Amniotic epithelial cell (primary cell): ENCODE measurements at places on chromosomes 3 and 15.

GRCh38 chr3:64668582-64669510, 19.0 kb downstream of the ADAMTS9 start:
- peak; percentile 48 for DNase-seq

GRCh38 chr3:196192524-196193051, 18.6 kb downstream of the ZDHHC19 start:
- DNase-seq, result no peak

- peak; percentile 42 for DNase-seq
Observed at GRCh38 chr3:161413127-161413854, 42.0 kb upstream of the SPTSSB start.

DNA sequence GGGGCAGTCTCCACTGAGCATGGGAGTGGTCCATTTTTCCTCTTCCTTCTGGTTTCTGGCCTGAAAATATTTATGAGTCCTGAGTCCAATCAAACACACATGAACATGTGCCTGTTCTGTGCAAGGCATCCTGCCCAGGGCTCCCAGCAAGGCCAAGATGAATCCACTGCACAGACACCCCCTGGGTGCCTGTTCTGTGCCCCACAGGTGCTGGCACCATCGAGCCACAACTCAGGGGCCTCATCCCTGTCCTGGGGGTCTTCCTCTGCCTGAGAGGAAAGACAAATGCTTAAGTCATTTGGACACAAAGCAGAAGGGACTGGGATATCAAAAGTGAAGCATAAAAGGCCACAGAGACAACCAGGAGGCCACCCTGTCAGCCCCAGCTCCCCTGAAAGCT, 87.4 kb upstream of the IQSEC1 start:
- no peak for DNase-seq

GRCh38 chr3:82224661-82225060, 463.2 kb upstream of the GBE1 start:
- DNase-seq, result no peak

DNA sequence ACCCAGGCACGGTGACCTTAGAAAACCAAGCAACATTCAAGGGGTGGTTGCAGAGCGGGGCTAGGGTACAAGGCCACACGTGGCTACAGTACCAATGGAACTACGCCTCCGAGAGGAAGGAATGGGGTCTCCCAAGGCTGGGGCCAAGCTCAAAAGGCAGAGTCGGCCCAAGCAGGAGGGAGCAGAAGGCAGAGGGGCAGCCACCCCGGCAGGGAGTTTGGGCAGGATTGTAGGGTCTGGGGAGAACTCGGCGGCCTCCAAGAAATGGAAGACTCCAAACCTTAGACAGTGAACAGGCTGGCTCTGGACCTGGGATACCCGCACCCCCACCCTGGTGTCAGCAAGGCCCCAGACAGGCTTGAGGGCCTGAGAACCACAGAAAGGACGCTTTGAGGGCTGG, 28.7 kb downstream of the ATRIP start:
- no peak for DNase-seq

- DNase-seq, result peak; percentile 57
Observed at GRCh38 chr15:90037511-90037860, 36.4 kb downstream of the ZNF710 start.

GRCh38 chr3:100954199-100954935, 38.9 kb downstream of the ABI3BP start:
- no peak for DNase-seq

GRCh38 chr15:50112488-50113186, 6.4 kb downstream of the ATP8B4 start:
- DNase-seq, result no peak

DNA sequence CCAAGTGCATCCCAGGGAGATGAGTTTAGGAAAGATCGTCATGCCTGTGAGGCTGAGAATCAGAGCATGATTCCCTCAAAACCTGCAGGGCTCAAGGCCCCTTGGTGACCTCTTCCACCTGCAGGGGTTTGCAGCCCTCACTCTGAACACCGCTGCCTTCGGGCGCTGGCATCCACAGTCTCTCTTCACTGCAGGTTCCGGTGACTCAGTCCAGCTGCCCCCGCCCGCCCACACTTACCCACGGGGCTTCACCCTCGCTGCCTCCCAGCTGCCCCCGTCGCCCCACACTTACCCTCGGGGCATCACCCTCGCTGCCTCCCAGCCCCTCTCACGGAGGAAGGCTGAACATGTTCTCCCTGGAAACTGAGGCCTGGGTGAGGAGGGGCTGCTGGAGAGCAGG, 277.1 kb downstream of the XXYLT1 start:
- no peak for DNase-seq

DNA sequence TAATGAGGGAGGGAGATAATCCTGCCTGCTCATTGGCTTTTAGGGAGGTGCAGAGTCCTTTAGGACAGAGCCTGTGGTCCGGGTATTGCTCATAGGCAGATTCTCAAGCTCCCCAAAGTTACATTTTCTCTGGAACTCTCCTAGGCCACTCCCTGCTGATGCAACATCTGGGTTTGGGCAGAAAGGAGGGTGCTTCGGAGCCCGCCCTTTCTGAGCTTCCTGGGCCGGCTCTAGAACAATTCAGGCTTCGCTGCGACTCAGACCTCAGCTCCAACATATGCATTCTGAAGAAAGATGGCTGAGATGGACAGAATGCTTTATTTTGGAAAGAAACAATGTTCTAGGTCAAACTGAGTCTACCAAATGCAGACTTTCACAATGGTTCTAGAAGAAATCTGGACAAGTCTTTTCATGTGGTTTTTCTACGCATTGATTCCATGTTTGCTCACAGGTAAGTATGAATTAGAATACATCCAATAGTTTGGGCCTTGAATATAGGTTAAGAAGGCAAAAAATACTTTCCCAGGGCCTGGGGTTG, at the start of gene IL20RB:
Gene IL20RB (plus strand): TSS at position 233 of the 538 bp plus-strand sequence. CDS start 131 bp downstream, at position 364.
- peak; percentile 51 for DNase-seq

- no peak for DNase-seq
Observed at GRCh38 chr3:2262204-2262603, 163.5 kb downstream of the CNTN4 start.

DNA sequence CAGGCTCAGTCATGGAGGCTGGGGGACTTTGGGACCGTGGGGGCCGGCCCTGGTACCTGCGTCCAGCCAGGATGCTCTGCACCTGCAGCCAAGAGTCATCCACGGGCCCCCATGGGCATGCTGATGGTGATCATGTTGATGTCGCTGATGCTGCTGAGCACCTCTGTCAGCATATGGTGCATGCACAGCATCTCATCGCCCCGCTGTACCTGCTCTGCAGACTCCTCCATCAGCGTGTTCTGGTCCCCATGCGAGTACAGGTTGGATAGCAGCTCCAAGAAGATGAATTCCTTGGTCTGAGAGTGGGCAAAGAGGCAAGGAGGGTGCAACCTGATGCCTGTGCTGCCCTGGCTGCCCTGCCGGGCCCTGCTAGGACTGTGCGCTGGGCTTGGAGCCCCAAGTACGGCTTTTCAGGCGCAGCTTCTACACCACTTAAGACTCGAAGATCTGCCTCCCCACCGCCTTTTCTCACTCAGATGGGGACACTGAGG, 7.2 kb downstream of the RPS17 start:
- DNase-seq, result no peak

- DNase-seq, result peak; percentile 61
Observed at GRCh38 chr3:89353465-89353864, 246.0 kb downstream of the EPHA3 start.

- no peak for DNase-seq
Observed at GRCh38 chr3:106629215-106629832, 747.9 kb upstream of the CCDC54 start.

GRCh38 chr3:132255041-132255745, 62.0 kb upstream of the ACP3 start:
- peak; percentile 84 for DNase-seq

GRCh38 chr15:84810073-84810840, 6.9 kb upstream of the ALPK3 start:
- DNase-seq, result no peak

DNA sequence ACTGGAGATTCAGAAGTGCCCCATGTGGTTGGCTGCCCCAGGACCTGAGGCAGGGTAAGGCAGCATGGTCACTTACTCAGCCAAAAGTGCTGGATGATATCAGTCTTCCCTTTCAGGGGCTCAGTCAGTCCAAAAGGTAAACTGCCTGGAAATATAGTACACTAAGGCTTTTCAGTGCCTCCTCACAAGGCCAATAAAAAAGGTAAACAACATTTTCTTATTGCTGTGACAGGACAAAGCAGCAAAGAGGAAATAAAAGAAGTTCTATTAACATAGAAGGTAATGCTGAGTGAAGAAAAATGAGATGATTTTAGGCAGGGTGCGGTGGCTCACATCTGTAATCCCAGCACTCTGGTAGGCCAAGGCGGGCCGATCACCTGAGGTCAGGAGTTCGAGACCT, 66.5 kb upstream of the CDAN1 start:
- DNase-seq, result no peak

DNA sequence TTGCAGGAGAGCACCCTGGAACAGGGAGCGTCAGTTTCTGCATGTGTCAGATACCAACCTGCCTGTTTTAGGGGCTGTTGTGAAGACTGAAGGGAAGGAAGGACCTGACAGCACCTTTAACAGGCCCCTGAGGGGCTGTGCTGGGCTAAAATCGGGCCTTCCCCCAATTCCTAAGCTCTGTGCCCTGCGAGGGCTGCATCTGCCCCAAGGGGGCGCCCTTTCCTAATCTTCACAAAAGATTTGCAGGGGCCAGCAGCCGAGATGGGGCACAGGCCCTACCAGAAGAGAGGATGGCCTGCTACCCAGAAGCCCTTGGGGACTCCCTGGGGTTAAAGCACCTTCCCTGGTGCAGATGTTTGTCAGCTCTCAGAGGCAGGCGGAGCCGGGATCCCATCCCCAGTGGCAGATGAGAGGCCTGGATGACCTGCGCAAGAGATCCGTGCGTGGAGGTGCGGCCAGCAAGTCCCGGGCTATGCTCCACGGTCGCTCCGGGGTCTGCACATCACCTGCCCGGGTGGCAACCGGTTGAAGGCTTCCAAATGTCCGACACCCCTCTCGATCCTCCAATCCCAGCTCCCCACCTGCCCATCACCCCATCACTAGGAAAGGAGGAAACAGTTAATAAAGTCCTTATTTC, 53.6 kb downstream of the RHCG start:
- peak; percentile 24 for DNase-seq

GRCh38 chr15:90836296-90836871, 32.0 kb upstream of the FURIN start:
- peak; percentile 93 for DNase-seq

- DNase-seq, result no peak
Observed at GRCh38 chr3:112003321-112004080, 4.8 kb downstream of the TAGLN3 start.

- no peak for DNase-seq
Observed at GRCh38 chr3:72334681-72335457, 513.4 kb downstream of the SHQ1 start.

DNA sequence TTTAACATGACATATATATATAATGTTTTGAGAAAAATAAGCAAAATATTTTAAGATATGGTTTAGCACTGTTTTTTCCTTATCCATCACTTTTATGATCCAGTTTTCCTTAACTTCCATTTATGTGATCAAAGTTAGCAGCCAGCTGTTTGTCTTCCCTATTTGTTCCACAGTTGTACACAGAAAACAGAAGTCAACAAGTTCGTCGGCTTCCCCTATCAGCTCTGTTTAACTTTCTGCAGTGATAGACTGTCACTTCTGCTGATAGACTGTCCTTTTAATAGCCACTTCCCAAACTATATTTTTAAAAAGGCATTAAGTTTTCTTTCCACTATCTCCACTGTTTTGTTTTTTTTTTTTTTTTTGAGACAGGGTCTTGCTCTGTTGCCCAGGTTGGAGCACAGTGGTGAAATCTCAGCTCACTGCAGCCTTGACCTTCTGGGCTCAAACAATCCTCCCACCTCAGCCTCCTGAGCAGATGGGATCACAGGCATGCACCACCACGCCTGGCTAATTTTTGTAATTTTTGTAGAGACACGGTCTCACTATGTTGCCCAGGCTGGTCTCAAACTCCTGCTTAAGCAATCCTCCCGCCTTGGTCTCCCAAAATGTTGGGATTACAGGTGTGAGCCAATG, 7.2 kb downstream of the FSD2 start:
- DNase-seq, result no peak

GRCh38 chr15:38128341-38128781, 124.3 kb upstream of the SPRED1 start:
- peak; percentile 82 for DNase-seq

DNA sequence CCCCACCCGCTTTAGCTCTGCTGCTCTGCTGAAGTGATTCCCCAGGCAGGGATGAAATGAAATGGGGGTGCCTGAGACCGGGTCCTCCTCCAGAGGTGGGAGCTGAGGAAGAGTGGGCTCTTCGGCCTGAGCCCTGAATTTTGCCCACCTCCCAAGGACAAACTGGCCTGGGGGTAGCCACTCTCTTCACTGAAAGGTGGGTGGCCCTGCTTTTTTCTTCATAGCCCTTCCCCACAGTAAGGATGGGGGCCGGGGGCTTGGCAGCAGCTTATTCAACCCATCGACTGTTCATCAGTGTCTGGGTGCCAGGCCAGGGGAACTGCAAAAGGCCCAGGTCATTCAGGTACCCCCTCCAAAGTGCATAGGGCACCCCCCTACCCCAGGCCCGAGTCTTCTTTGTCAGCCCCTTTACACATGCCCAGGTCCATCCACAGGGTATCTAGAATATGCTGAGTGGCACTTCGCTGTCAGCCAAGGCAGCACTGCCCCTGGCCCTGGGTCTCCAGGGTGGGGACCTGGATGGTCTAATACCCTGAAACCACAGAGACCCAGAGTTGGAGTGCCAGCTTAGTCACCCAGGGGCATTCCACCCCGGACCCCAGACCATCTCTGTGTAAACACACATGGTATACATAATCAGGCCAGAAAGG, 7.9 kb downstream of the SCN5A start:
- no peak for DNase-seq

DNA sequence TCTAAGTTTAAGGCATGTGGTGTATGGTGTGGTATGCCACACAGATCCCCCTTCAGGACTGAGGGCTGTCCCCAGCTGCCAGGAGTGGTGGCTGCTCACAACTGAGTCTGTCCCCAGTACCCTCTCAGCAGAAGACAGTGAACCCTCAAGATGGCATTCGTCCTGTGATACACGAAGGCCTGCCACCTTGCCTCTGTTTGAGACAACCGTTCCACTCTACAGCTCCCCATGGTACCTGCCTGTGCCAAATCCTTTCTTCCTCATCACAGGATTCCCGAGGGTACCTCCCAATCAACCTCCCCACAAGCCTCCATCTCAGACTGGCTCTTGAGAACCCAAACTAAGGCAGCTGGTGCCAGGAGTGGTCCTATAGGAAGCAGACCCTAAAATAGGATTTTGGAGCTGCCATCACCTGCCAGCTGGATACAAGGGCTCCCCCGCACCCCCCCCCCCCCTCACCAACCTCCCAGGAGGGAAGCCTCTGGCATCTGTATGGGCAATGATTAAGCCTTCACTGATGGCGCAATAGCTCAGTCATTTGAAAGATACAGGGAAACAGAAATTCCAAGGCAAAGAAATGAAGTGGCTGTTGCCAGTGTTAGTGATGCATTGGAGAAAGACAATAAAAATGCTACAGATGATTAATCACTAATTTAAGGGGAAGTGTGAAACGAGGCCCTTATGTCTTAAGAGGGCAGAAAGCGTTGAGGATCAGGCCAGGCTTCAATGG, 230.0 kb upstream of the LYSMD4 start:
- DNase-seq, result peak; percentile 40

GRCh38 chr3:153209596-153209995, 47.6 kb downstream of the RAP2B start:
- peak; percentile 16 for DNase-seq

- DNase-seq, result no peak
Observed at GRCh38 chr3:108098003-108098370, 7.2 kb upstream of the CD47 start.
